Eye (tissue), 1 donor: ENCODE measurements at places on chromosomes 16 and 17.

DNA sequence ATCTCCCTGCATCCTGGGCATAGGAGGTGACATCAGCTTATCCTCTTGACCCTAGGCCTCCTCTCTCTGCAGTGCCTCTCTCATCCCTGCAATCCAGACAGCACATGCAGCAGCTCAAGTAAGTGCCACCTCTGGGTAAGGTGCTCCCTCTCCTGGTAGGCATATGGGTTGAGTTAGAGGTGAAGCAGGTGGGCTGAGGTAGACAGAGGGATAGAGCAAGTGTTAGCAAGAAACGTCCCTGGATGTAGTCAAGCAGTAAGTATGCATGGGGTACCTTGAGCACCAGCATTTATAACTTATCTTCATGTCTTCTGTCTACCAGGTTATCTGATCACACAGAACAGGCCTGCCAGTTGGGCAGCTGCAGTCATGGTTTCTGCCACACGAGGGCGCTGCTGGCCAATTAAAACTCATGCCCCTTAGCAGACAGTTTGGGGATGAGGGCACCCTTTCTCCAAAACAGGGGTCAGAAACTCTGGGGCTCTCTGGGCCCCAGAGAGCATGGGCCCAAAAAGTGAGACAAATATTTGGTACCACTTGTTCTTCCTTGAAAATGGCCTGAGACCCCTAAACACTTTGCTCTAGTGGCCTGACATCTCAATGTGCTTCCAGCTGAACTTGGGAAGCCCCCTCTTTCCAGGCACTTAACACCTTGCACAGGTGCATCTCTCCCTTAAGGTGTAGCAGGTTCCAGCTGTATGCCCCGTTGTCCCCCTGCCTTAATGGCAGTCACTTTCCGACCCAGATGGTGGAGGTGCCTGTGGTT lies 59.8 kb downstream of the NEUROD2 start:
- peak; percentile 83 for DNase-seq

- no peak for DNase-seq
Measured at GRCh38 chr17:48621410-48622392, 4.5 kb downstream of the HOXB9 start.

DNA sequence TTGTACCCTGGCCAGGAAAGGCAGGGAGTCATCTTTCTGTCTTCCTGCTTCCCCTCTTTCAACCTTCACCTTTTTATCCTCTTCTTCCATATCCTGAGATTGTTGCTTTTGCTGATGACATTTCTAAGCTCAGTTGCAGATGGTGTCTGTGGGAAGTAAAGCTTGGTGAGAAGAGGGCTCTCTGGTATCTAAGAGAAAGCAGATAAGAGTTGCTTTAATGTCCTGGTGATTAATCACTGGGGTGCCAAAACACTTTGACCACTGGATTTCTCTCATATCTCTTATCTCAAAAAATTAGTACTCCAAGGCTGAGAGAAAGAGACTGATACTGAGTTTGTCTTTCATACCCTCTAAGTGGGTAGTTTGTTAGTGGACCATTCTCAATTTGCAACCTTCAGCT lies 71.3 kb downstream of the NEUROD2 start:
- DNase-seq: no peak

DNA sequence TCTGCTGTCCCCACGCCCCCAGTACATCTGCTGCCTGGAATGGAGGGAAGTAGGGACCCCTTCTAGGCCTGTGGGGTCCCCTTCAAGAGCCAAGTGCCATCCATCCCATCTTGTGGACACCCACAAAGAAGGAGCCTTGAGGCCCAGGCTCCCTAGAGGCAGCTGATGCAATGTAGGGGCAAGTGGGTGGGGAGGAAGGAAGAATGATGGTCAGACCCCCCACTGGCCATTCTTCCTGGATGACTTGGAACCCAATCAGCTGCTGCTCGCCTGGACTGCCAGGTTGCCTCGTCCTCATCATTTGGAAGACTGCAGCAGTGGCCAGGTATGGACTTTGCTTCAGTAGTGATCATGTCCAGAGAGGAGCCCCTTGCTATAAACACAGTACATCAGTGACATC lies 48.9 kb downstream of the SMPD3 start:
- no peak for DNase-seq

DNA sequence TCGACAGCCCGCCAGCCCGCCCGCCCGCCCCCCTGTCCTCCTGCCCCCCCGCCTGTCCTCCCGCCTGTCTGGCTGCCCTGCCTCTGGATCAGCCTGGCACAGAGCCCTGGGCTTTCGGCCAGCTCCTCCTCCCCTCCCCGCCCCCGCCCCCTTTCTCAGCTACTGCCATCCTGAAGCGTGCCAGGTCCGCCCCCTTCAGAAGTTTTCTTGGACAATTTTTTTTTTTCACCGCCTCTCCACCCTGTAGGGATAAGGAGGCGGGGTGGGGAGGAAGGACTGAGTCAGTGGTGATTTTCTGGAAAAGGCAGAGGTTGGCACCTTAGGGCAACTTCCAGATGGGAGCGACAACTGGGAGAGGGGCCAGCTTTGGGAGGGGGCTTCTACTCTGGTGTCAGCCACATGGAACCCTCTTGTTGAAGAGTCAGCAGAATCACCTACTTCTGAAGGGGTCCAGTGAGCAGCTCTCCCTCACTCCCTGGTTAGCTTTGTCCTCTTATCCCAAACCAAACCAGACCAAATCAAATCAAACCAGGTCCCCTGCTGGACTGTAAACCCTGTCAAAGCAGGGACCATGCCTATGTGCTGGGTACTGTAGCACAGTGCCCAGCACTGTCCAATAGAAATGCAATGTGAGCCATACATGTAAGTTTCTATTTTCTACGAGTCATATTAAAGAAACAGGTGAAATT lies 19.7 kb downstream of the IGF2BP1 start:
- DNase-seq: peak; percentile 81

- DNase-seq: no peak
Measured at GRCh38 chr17:83132251-83133081, 53.1 kb downstream of the METRNL start.

DNA sequence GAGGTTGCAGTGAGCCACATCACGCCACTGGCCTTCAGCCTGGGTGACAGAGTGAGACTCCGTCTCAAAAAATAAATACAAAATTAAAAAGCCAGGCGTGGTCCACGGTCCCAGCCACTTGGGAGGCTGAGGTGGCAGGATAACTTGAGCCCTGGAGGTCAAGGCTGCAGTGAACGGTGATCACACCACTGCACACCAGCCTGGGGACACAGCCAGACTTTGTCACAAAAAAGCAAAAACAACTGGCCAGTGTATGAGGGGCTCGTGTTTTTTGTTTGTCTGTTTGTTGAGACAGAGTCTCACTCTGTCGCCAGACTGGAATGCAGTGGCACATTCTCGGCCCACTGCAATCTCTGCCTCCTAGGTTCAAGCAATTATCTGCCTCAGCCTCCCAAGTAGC lies 1.2 kb upstream of the UBB start:
- DNase-seq: no peak

- DNase-seq: no peak
Measured at GRCh38 chr16:28053461-28053860, 10.1 kb downstream of the GSG1L start.

DNA sequence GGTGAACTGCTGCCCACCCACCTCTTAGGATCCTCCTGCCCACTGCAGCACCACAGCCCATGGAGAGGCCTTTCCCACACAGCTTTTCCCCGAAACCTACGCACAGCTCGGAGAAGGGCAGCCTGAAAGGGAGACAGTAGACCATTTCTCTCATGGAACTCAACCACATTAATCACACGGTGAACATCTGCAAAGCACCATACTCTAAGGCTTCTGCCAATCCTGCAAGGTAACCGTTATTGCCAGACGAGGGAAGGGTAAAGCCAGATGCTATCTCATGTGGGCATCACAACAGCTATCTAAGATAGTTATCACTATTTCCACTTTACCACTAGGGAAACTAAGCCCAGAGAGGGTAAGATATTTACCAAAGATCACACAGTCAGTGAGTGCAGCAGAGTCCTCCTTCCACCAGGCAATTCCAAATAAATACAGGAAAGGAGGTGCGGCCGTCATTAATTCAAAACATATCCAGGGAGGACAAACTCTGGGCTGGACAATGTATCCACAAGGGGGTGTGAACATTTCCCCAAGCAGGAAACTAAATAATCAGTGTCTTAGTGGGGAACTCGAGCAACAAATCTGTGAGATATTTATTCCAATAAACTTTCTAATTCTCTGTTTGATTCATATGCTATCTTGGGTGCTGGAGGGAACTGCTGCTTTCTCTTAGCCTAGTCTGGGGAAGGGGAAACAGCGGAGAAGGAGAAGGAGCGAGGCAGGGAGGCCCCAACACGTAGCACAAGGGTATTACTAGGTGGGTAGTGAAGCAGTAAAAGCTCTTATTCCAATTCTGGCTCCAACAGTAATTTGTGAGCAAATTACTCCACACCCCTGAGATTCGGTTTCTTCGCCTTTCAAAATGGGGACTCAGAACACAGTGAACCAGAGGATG lies 723 bp downstream of the TMEM186 start:
- DNase-seq: no peak

- DNase-seq: no peak
Measured at GRCh38 chr17:80360396-80360795, 54.6 kb upstream of the ENDOV start.

DNA sequence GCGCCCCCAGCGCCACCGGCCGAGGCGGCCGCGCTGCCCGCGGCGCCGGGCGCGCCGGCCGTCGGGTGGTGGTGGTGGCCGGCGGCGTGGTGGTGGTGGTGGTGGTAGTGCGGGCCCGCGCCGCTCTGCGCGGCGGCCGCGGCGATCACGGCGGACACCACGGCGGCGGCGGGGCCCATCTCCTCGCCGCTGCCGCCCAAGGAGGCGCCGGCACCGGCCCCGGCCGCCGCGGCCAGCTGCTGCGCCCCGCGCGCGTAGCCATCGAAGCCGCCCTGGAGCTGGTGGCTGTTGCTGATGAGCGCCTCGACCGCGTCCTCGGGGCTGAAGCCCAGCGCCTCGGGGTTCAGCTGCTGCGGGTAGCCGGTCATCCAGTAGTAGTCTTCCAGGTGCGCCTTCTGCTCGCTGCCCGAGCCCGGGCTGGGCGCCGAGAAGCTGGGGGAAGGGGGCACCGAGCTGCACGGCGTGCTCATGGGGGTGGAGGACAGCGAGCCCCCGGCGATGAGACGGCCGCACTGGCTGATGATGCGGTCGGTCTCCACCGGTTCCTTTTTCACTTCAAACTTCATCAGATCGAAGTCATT lies 1.2 kb downstream of the MAF start:
- DNase-seq: no peak

DNA sequence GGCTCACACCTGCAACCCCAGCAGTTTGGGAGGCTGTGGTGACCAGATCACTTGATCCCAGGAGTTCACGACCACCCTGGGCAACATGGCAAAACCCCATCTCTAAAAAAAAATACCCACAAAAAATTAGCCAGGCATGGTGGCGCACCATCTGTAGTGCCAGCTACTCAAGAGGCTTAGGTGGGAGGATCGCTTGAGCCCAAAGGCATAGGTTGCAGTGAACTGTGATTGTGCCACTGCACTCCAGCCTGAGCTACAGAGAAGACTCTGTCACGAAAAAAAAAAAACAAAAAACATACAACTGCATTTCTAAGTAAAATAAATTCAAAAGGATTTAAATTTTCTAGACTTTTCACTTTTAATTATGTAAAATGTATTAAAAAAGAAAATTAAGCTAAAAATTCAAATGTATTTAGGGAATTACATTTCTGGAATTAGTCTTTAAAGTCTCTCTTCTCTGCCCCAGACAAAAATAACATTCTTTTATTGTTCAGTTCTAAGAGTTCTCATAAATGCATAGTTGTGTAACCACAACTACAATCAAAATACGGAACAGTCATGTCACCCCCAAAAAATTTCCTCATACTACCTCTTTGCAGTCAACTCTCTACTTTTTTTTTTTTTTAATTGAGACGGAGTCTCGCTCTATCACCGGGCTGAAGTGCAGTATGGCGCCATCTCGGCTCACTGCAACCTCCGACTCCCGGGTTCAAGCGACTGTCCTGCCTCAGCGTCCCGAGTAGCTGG lies 14.1 kb downstream of the FAM222B start:
- DNase-seq: no peak

DNA sequence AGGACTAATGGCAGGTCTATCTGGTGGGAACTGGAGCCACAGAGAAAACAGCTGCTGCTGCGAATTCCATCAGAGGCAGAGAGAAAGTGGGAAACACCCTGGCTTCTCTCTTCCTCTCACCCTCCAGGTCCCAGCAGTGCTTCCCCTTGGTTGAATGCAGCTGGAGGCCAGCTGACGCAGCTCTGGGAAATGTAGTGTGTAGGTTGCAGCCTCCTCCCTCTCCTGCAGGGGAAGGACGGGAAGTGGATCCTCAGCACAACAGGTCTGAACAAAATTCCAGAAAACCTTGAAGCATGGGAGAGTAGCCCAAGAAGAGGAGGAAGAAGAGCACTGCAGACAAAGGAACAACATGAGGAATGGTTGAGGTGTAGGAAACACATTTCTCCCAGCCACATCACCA lies 67.8 kb upstream of the MMP2 start:
- peak; percentile 49 for DNase-seq

DNA sequence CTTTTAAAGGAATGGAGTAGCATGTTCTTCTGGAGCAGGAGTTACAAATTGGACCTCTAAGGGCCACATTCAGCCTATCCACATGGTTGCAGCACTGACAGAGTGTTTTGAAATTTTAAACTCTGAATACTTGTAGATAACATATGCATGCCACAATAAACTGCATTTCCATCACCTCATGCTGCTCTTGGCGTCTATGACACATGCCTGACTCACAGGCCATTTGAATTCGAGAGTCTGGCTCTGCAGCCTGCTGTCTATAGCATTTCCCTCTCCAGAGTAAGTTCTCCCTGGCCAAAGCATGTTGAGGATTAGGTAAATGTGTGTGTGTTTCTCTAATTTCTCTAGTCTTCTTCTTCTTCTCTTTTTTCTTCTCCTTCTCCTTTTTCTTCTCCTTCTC lies 28.7 kb upstream of the MYOCD start:
- no peak for DNase-seq

GRCh38 chr17:5429191-5429887 lies 9.4 kb downstream of the RPAIN start:
- DNase-seq: no peak

GRCh38 chr16:85395207-85395912 lies 217.8 kb upstream of the GSE1 start:
- peak; percentile 62 for DNase-seq

DNA sequence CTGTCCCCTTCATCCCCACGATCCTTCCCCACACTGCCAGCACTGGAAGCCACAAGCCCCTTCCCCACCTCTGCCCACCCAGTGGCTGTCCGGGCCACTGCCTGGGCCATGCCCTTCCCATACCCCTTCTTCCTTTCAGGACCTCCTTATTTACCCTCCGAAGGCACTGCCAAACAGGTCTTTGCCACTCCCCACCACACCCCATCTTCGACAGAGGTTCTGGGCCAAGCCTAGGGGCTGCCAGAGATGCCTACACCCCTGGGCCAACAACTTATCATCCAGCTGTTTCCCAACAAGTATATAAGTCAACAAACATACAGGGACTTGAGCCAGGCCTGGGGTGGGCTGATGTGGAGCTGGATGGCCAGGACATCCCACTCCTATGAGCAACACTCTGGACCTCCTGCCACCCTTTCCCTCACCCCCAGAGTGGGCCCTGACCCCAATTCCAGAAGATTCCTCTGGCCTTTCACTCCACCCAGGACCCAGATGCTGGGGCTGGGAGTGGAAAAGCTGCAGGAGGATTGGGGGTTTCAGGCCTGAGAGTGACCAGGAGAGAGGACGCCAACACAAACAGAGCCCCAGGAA lies 1.5 kb upstream of the PPP1R1B start:
- no peak for DNase-seq
